Amniotic stem cell (primary cell): ENCODE measurements at places on chromosomes 2 and 18.

DNA sequence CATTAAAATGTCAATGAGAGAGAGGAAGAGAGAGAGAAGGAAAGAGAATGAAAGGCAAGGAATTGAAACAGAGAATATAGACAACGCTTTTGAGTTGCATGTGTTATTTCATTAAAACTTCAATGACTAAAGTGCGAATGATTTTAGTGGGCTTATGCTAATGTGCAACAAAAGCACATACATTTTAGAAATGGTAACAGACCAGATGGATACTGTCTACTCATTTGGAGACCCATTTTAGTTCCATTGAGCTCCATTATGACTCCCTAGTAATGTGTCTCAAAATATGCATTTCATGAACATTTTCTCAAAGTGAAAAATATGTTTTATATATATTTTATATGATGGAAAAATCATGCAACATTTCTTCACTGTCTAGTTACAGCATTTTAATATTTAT, 622.2 kb upstream of the GCFC2 start:
- no peak for DNase-seq

DNA sequence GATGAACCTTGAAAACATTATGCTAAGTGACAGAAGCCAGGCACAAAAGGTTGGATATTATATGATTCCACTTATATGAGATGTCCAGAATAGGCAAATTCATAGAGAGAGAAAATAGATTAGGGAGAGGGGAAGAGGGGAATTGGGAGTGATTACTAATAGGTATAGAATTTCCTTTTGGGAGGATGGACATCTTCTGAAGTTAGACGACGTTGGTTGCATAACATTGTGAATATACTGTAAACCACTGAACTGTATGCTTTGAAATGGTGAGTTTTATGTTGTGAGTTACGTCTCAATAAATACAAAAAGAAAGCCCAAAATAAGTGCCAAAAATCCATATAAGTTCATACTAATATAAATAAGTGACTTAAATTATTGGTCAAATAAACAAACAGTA, 18.6 kb upstream of the CYP26B1 start:
- DNase-seq, result no peak

GRCh38 chr2:212421556-212422334, 116.9 kb downstream of the ERBB4 start:
- no peak for DNase-seq

DNA sequence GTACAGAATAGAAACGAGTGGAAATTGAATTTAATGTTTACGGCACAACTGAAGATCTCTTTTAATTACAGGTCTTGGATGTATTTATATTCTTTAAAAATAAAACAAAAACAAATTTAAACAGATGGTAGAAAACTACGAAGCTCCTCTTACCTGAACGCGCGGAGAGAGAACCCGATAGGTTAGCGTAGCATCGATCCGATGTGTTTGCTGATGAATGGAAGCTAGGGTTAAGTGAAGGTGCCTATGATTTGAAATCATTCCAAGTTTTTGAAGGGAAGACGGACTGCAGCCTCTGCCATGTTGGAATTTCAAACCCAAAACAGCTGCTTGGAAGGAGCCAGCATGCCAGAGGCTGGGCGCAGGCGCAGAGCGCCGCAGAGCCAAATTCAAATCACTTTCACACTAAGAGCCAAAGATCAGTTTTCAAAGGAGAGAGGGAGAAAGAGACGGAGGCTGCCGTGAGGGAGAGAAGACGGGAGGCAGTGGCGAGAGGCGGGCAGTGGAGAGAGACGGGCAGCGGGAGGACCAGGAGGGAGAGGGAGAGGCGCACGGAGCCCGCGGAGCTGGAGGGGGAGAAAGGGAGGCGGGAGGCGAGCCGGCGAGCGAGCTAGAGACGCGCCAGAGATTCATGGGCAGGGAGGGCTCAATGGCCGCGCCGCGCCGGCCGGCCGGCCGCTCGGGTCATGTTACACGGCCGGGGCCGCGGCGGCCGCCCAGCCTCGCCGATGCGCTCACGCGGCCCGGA, at the start of gene FIGN:
Gene FIGN, minus strand, starts transcription at position 324 of the 748 bp plus-strand sequence. CDS start 1,081 bp downstream, outside the sequence.
- peak; percentile 79 for DNase-seq

- no peak for DNase-seq
Measured at GRCh38 chr18:56799756-56800155, 148.6 kb downstream of the WDR7 start.

- DNase-seq, result no peak
Measured at GRCh38 chr2:42872721-42873120, 80.3 kb upstream of the HAAO start.

DNA sequence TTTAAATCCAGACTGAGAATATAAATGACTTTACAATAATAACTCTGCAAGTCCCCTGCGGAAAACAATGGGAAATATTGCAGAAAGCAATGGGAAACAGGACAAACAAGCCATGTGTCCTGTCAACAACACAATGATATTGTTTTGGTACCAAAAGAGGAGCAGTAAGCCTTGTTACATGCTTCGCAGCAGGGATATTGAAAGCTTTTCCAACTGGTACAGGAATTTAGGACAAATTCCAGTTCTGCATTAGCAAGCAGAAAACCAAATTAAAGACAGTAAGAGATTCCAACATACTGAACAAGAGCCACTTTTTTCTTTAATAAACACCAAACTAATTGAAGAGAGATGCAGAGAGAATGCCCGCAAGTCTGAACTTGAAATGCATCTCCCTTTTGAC, 30.0 kb downstream of the FRZB start:
- no peak for DNase-seq

- DNase-seq, result no peak
Measured at GRCh38 chr2:57906152-57906732, 140.4 kb upstream of the VRK2 start.

DNA sequence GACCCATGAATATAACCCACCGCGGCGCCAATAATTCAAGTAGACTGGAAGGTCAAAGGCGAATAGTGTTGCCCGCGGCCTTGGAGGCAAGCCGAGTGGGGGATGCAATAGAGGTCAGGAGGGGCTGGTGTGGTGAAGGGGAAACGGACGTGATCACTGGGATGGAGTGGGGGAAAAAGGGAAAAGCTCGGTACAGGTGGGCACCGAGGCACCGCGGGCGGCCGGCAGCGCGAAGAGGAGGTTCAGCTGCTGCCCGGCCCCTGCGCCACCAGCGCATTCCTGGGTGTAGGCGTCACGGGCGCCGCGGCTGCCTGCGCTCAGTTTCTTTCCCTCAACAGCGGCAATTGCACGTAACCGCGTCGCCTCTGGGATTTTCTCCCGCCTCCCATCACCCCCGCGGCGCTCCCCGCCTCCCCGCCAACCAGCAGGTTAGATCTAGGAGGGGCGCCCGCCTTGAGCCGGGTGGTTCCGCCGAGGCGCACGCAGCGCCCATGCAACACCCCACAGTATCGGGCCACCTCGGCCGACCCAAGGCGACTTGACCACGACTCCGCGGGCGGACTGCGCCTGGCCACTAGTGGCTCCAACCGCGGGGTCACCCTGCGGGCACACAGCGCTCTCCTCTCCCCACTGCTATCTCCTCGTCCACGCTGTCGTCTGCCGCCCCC, 1.5 kb downstream of the RND3 start:
- DNase-seq, result peak; percentile 47

DNA sequence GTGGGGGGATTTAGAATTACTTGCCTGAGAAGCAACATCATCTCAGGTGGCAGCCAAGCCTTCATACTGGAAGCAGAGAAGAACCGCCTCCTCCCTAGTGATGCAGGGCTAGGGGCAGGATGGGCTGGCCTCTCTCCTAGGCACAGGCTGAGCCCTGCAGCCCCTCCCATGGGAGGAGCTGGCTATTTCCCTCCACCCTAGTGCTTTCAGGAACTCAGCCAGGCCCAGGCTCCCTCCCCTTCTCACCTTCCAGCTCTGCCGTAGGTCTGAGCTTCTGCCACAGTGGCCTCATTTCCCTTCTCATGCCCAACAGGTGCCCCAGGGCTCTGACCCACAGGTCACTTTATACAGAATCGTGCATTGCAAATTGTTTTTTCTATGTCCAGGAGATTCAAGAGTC, 31.0 kb downstream of the CENPA start:
- DNase-seq, result no peak

DNA sequence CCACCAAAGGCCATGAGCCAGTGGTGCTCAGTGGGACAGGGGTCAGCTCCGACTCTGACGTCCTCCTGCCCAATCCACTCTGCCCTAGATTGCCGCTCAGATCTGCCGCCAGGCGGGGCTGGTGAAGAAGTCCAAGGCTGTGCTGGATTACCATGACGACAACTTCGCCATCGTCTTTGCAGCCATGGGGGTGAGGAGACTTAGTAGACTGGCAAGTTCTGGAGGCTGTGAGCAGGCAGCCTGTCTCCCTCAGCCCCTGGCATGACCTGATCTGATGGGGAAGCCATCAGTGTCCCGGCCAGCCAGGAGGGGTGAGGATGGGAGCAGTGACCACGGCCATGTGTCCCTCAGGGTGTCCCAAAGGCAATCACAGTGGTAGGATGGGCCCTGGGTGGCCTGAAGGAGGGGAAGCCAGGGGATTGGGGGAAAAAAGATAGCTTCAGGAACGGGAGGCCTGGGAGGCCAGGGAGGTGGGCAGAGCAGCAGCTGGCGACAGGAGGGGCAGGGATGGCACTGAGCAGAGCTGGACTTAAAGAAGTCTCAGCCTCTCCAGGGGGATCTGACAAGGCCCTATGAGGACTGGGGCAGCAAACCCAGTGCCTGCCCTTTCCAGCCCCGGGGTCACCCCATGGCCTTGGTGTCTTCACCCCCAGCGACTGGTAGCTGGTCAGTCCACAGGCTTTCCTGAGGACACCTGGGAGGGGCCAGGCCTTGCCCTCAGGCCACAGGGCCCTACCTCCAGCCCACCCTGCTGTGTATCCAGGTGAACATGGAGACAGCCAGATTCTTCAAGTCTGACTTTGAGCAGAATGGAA, 17.4 kb upstream of the ANKRD53 start:
- no peak for DNase-seq

DNA sequence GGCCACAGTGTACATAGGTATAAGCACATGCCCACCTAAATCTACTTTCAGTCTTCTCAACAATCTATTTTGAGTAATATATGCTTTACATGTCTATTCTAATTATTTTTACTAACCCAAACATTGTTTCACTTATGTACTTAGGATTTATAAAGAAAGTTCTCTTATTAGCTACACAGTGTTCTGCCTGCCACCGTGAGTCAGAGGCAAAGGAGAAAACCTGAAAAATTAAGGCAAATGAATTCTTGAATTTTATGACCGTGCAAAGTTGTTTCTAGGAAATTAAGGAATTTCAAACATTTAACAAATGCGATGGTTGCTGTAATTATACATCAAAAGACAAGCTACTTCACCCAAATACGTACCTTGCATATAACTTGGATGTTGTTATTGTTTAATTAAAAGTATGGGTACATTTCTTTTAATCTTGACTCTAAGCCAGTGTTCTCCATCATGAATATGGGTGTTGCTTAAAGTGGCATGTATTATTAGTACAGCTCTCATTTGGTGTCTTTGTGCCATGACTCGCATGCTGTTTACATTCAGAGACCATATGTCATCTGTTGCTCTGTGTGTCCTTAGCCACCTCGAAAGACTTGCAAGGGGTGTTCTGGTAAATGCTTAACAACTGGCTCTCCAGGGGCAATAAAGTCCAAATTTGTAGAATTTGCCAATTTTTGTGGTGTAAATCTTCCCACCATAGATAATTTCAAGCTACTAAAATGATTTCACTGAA, 154.3 kb upstream of the FN1 start:
- DNase-seq, result no peak

- DNase-seq, result no peak
Measured at GRCh38 chr2:15554525-15555218, 6.5 kb downstream of the NBAS start.

DNA sequence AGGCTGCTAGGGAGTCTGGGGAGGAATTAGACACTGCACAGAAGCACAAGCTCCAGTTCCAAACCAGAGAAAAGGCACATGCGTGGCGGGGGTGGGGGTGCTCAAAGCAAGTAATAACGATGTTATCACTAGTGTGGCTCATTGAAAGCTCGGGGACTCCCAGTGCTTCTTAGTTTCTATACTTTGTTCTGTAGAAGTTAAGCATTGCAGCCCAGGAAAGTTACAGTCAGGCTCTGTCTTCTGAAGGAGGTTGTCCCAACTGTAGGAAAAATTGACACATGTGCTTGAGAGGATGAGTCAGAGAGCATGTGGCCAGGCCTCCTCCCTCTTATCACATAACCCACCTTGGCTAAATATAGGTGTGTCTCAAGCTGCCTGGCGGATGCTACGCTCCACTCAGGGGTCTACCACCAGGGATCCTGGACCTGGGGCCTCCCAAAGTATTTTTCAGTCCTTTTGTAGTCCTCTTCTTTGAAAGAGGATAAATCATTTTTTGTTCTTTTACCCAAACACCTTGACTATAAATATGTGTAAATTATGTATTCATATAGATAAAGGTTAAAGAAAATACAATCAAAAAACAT, 3.8 kb downstream of the GALNT5 start:
- peak; percentile 46 for DNase-seq

- peak; percentile 48 for DNase-seq
Measured at GRCh38 chr2:70948337-70949003, 12.8 kb downstream of the ATP6V1B1 start.

GRCh38 chr2:195493416-195493815, 163.6 kb upstream of the SLC39A10 start:
- DNase-seq, result no peak

DNA sequence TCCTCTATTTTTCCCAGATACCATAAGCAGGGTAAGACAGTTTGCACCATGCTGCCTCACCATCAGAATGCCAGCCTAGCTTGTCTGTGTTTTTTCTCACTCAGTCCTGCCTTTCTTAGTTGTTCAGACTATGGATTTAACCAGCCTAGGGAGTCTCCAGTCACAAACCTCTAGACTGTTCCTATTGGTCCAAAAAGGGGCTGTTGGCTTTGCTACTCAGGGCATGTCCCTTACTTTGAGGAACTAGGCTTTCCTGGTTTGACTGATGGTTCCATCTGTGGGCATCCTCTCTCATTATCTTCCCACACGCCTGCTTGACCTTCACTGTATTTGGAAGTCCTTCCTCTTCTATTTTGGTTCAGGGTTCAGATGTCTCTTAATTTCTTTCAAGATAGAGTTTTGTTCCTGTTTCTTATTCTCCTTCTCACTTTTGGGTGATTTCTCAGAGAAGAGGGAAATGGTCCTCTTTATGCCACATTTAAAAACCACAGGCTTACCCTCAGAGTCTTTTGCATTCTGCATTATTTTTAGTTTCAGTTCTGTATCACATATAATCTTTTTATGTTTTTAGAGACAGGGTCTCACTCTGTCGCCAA, 31.3 kb upstream of the TMEM131 start:
- no peak for DNase-seq

- DNase-seq, result no peak
Measured at GRCh38 chr2:150030436-150031190, 443.0 kb upstream of the MMADHC start.
